Karpas-422 (cell line): ENCODE measurements at places on chromosomes 3 and 15.

DNA sequence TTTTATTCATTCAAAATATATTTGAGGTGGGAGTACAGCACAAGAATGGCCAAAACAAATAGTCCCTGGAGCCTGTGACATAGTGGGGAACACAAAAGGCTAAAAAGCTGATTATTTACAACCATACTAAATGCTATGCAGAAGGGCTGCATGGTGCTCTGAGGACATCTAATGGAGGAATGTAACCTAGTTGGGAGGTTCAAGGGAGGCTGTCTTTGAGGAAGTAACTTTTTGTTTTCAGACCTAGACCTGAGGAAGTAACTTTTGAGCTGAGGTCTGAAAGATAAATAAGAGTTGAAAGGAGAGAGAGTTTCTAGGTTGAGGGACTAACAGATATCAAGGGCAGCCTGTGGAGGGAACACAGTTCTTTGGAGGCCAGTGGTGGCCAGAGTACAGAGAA is 34.8 kb upstream of the RASA2 start:
- DNase-seq = peak; percentile 88

- DNase-seq = no peak
Observed at GRCh38 chr3:29381595-29381994, 100.7 kb downstream of the RBMS3 start.

- DNase-seq = no peak
Observed at GRCh38 chr3:156741935-156742334, 67.5 kb downstream of the TIPARP start.

DNA sequence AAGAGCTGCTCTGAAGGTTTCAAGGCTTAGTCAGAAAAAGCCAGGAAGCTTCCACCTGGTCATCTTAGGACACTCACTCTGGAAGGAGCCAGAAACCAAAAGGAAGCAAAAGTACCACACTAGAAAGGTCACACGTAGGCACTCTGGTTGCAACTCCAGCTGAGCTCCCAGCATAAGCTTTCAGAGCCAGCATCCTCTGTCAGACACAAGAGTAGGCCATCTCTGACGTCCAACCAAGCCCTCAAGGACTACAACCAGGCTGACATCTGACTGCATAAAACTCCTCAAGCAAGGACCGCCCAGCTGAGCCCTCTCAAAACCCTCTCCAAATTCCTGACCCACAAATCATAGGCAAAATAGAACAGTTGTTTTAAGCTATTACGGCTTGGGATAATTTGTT is 12.8 kb downstream of the SH3BP5 start:
- no peak for DNase-seq

DNA sequence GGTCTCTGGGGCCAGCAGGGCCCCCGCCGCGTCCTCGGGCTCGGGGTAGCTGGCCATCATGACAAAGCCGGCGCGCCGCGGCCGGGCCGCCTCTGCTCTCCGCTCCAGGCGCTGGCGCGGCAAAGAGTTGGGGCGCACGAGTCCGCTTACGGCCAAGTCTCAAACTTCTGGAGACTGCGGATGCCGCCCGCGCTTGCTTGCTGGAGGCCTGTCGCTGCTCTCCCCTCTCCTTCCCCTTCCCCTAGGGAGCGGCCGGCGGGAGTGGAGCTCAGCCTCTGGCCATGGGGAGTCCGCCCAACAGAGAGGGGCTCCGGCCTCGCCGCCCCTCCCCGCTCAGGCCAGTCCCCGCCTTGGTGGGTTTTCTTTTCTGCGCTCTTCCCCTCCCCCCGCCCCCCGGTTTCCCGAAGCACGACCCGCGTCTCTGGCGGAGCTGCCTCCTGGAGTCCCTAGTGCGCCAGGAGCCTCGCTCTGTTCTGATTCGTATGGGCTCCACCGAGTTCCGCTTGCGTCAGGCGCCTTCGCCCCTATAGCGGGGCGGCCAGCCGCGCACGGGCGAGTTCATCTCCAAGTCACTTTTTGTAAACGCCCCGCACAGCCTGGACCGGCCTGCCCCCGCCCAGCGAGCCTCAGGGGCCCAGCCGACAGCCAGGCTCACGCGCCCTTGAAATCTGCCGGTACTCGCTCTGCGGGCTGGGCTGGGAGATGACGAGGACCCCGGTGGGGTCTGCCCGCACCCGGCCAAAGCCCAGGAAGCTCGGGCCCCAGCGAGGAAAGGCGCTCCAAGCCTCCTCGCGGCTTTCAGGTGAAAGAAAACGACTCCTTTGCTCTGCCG is at the start of the genes FOXL2 and FOXL2NB:
Gene FOXL2, minus strand, starts transcription at position 475 of the 832 bp plus-strand sequence. Its CDS starts 415 bp downstream, at position 60.
Gene FOXL2NB, plus strand, starts transcription at position 555 of the 832 bp plus-strand sequence. Its CDS starts 148 bp downstream, at position 703.
- no peak for DNase-seq

GRCh38 chr3:134970895-134971294 is 175.8 kb downstream of the EPHB1 start:
- DNase-seq = no peak

- no peak for DNase-seq
Observed at GRCh38 chr3:189393598-189393997, 221.8 kb downstream of the TPRG1 start.

- DNase-seq = no peak
Observed at GRCh38 chr3:110164632-110165369, 827.5 kb upstream of the DPPA4 start.

DNA sequence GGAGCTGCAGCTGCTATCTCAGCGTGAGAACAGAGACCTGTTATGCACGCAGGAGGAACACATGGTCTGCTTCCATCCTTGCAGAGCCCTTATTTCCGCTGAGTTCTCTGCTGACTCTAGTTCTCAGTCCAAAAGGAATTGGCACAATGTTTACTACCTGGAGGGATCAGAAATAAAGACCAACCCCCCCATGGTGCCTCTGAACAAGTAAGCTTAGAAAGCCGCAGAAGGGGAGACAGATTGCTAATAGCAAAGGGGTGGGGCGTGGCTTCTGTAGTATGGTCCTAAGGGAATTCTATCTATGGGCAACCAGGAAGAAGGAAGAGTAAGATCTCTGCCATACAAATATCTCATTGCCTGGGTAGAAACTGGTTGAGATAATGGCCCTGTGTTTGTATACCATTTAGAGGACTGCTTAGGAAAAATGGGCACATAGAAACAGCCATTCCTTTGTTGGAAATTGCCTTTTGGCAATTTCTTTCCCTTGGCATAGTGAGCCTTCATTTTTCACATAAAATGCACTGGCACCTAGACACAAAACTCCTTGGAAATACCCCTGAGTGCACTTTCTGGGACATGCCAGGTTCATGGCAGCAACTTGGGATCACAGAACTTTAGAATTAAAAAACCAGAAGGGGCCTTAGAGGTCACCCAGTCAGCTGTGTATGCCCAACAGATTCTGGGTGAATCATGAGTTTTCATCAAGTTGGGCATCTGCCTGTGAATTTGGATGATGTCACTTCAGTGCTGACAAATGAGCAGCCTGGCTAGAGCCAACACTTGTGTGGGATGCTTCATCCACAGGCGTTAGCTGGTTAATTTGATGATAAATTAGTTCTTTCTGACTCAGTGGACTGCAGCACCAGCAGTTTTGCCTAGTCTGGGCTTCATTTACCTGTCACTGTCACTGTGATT is 57.4 kb upstream of the STXBP5L start:
- DNase-seq = no peak

GRCh38 chr3:152454076-152454875 is 185.5 kb downstream of the MBNL1 start:
- no peak for DNase-seq

GRCh38 chr3:190024912-190025311 is 95.8 kb downstream of the P3H2 start:
- DNase-seq = no peak

DNA sequence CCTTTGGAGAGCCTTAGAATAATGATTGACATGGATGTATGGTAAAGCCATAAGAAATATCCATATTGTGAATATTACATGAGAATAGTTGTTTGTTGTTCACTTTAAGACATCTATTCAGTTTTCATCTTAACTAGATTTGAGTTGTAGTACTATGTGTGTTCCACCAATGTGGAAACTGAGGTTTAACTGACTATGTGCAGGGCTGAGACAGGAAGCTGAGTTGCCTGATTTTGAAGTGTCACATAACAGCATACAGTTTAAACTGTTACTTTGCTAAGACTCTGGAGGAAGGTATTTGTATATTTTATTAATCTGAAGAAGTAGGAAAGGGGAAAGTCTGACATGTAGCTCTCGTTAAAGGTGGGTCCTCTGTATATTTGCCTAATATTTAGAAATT is 2.1 kb downstream of the ECT2 start:
- DNase-seq = no peak

GRCh38 chr3:159818399-159818798 is 170.2 kb upstream of the IL12A start:
- no peak for DNase-seq
